ENCODE measurements at places on chromosomes 16 and 17. TPM values are rescaled to one million over a fixed set of nuclear protein-coding genes. Genes with fewer than 3 reads are reported as not detected.

- no peak for DNase-seq
Measured at GRCh38 chr16:6027733-6028132, 930.1 kb upstream of the EEF2KMT start.

Gene GSPT1
- 35.4 TPM for total RNA-seq

DNA sequence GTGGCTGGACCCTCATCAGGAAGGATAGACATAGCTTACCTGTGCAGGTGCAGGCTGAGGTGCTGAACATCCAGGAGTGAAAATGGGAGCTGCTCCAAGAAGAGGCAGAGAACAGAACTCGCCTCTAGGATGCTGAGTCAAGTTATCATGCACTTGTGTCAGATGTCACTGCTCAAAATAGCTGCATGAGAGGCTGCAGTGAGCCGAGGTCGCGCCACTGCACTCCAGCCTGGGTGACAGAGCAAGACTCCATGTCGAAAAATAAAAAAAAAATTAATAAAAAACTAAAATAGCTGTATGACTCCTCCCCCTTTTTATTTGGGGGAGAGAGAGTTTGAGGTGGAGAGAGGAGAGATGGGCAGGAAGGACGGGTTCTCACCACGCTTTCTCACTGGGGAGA lies 148.8 kb downstream of the FOXL1 start:
- DNase-seq, result no peak

Gene SLC38A7
- 24.3 TPM for total RNA-seq

DNA sequence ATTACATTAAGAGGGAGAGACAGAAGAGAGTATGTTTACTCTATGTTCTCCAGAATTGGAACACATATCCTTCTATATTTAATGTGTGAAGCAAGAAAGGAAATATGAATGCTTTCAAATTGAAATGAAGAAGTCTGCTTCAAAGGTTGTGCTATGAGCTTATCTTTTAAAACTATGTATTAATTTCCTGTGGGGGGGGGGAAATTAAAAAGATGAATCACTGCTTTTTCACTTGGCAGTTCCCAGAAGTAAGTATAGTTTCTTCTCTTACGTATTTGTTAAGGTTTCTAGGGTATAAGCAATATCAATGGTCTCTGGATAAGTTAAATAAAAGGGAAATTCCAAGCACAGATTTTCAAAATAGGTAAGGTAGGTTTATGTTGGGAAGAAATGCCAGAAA lies 7.0 kb downstream of the TERF2 start:
- no peak for DNase-seq

Gene PHOSPHO1
- total RNA-seq, result 39.0 TPM

All from Caki2 (cell line).